Stimulated activated CD8-positive, alpha-beta memory T cell treated with anti-CD3 and anti-CD28 coated beads, Interleukin-7, amount 100 ng/mL, for 1 hour (primary cell): ENCODE measurements at places on chromosomes 7 and 10.

DNA sequence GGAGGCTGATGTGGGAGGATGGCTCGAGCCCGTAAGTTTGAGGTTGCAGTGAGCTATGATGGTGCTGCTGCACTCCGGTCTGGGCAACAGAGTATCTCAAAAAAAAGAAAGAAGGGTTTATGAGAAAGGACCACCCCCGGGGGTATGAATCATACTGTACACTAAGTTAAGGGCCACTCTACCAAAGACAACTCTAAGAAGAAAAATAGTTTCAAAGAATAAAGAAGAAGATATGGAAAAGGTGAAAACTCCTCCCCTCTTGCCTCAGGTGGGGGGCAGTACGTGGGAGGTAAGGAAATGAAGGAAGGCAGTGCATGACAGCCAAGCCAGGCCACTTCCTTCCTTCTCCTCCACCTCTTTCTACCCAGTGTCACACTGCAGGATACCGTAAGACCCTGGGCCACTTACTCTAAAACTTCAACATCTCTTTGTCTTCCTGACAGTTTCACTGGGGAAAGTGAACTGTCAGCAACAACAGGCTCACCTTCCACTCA is 61.3 kb downstream of the PIP4K2A start:
- DNase-seq: no peak

GRCh38 chr7:15889507-15889906 is 203.0 kb upstream of the MEOX2 start:
- no peak for DNase-seq

DNA sequence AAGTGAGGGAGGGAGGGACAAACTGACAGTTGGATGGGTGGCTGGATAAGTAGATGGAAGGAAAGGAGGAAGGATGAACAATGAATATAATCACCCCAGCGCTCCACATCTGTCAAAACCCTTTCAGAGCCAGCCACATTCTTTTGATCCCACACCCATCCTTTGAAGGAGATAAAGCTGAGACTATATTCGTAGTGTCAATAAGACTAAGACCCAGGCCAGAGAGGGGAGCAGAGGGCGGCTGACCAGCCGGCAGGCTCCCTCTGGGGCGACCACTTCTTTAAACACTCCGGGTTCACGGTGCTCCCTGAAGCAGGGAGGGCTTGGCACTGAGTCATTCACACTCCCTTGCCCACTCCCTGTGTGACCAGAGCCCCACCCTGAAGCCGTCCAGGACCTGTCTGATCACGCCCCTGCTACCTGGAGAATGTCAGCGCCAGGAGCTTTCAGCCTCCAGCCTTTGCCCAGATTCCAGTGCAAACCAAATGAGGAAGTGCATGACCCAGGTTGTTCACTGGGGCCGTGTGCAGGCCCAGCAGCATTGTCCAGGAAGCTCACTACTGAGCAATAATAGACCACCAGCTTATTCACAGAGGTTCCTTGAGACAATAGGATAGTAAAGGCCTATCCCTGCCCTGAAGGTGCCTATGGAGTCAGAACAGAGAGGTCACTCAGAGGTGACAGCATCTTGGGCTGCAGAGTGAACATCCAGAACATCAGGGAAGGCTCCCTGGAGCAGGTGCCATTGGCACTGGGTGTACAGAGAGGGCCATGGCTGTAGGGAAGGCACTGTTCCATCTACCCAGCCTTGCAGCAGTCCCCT is 34.4 kb downstream of the UNC5B start:
- DNase-seq: no peak

GRCh38 chr10:116960066-116960776 is 44.8 kb downstream of the SHTN1 start:
- no peak for DNase-seq

GRCh38 chr7:121020989-121021969 is 32.8 kb downstream of the CPED1 start:
- no peak for DNase-seq

DNA sequence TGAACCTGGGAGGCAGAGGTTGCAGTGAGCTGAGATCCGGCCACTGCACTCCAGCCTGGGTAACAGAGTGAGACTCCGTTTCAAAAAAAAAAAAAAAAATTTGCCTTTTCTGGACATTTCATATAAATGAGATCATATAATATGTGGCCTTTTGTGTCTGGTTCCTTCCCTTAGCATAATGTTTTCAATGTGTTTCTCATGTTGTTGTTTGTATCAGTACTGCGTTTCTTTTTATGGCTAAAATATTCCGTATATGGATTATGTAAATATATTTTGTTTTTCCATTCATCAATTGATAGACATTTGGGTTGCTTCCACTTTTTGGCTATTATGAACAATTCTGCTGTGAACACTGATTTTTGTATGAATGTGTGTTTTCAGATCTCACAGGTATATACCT is 257.6 kb downstream of the CCDC3 start:
- DNase-seq: no peak

DNA sequence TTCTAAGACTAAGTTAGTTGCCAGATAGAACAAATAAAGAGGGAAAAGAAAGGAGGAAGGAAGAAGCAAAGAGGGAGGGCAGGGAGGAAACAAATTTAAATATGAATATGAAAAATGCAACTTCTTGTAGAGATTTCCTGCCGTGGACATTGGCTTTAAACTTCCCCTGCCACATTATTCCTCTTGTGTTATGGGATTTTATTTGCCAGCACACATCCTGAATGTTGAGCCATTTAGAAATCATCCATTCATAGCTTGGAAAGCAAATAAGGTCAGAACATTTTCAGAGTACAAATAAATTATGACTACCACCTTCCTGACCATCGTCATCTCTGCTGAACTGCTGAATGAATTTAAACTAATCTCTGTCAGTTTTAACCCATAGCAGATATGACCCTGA is 911.9 kb upstream of the LRRN3 start:
- no peak for DNase-seq

- DNase-seq: no peak
Observed at GRCh38 chr7:136389933-136390332, 412.8 kb upstream of the MTPN start.

GRCh38 chr10:125828311-125828710 is 5.0 kb downstream of the BCCIP start:
- DNase-seq: no peak

DNA sequence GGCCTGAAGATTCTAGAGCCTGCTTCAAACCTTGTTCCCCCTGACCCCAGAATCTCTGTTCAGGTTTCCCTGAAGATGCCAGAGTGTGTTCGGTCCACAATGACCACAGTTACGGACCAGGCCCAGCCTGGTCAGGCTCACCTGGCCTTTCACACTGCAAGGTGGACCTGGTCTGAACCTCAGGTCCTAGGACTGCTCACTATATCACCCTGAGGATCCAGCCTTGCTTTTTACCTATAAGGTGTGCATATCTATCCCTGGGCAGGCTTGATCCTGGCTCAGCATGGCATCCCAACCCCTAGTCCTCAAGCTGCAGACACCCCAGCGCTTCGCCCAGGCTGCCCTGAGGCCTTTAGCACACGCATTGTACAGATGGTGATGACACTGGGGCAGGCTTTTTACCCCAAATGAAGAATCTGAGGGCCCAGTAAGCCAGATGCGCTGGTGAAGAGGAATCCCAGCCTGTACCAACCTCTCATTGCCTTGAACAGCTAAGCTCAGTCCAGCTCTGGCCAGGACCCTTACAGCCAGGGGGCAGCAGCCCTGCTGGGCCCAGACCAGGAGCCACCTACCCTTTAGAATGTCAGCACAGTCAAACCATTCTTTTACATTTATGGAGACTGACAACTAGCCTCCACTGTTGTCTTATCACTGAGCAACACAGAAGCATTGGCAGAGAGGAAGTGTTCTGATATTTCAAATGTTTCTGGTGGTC is 28.0 kb downstream of the MAT1A start:
- no peak for DNase-seq

- DNase-seq: no peak
Observed at GRCh38 chr7:157397731-157398691, 61.2 kb downstream of the DNAJB6 start.

- DNase-seq: no peak
Observed at GRCh38 chr10:30580676-30581075, 48.9 kb downstream of the LYZL2 start.

GRCh38 chr7:87960239-87960638 is 26.2 kb downstream of the ADAM22 start:
- no peak for DNase-seq

DNA sequence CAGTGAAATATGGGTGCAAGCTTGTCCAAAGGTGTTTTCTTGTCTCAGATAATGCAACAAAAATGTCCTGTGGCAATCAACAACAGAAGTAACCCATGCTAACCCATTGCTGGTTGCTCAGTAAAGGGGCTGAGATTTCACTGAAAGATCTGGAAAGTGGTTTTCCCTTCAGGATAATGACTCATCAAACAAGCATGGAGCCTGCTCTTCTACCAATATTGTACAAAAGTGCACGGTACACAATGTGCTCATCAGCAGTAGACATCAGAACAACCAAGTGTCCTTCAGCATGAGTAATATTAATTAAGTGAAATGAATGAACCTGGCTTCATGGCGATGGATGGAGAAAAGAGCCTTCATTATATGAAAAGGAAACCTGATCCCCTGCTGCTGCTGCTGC is 287.1 kb upstream of the NEBL start:
- no peak for DNase-seq

DNA sequence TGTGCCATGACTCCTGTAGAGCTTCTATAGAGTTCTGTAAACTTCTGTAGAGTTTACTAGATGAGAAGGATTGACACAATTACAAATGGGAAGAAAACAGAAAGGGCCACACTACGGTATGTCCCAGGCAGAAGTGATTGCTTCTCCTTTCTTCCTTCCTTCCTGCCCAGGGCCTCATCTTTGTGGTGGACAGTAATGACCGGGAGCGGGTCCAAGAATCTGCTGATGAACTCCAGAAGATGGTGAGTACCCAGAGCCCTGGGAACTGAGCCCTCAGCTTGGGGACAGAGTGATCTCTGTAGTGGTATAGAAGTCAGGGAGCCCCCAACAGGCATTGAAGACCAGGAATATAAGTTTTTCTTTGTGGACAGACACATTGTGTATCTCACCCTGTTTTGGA is 1.7 kb downstream of the ARF5 start:
- no peak for DNase-seq

- no peak for DNase-seq
Observed at GRCh38 chr10:44990302-44990655, 10.4 kb upstream of the ZNF22 start.

DNA sequence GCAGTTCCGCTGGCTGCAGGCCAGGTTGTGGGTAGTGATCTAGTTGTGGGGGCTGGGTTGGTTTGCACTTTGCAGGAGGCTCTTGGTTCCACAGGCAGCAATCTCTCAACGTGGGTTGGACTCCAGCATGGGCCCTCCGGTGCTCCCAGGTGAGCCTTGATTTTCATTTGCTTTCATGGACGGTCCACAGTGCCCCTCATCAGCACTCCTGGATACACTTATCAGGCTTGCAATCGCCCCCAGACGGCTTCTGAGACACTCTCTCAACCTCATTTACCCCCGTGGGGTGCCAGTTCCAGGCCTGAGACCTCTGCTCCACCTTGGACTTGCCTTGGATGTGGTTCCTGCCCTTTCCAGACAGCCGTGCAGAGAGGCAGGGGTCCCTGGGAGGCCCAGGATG is 31.3 kb upstream of the ZNF273 start:
- no peak for DNase-seq

GRCh38 chr7:46071076-46071475 is 150.0 kb upstream of the IGFBP3 start:
- no peak for DNase-seq
